ENCODE measurements at places on chromosomes 2 and 18.

GRCh38 chr2:47652061-47652690 is 130.8 kb upstream of the MSH6 start:
- no peak overlapping the region for H3K4me3 ChIP-seq
- H3K36me3 ChIP-seq, result no peaks in the 10 kb centered on the region
- peaks cover 21% of the 10 kb centered on the region for H3K4me1 ChIP-seq

- no peaks in the 10 kb centered on the region for H3K27me3 ChIP-seq
- H3K27ac ChIP-seq, result no peak overlapping the region
- H3K4me1 ChIP-seq, result peaks cover 2% of the 10 kb centered on the region
- H3K36me3 ChIP-seq, result no peaks in the 10 kb centered on the region
- H3K4me3 ChIP-seq, result no peak overlapping the region
Observed at GRCh38 chr2:37771600-37772088, 100.2 kb upstream of the CDC42EP3 start.

DNA sequence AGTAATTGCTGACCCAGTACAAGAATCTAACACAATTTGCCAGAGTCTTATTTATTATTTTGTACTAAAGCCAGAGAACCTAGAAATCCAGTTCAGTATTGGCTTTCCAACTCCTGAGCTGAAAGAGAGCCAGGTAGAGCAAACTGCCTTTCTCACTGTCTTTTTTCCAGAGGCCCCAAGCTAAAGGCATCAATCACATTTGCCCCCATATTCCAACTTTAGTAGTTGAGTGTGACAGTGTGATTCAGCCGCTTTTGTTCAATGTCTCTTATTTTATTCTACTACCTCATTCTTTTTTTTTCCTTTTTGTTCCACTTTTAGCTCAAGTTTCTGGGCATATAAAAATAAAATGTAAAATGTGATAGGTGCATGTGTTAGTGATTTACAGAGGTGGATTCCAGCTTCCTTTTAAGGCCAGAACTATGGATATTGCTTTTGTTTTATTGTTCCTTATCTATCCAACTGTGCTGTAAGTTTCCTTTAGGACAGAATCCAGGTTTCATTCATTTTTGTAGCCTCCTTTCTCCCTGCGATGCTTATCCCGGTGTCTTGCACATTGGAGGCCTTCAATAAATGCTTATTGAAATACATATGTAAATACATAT is 153.0 kb downstream of the ZEB2 start:
- DNase-seq, result no peak
- no peak overlapping the region for H3K4me3 ChIP-seq
- no peaks in the 10 kb centered on the region for H3K27me3 ChIP-seq
- H3K36me3 ChIP-seq, result no peaks in the 10 kb centered on the region
- no peak overlapping the region for H3K27ac ChIP-seq
- peaks cover 4% of the 10 kb centered on the region for H3K4me1 ChIP-seq

DNA sequence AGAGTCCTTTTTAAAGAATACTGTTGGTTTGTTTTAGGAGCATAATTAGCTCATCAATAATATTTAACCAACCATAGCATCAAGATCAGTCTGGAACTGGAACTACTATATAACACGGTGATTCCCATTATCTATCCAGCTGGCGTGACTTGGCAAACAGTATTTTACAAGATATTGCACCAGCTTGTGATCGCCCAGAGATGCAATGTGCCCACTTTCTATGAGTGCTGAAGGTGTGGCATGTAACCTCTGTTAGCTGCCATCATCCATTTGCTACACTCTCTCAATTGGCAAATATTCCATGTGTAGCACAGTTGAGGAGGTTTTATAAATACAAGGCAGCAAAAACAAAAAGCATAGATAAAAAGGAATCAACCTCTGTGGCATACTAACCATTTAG is 64.9 kb downstream of the FIGN start:
- no peak overlapping the region for H3K4me3 ChIP-seq
- no peak overlapping the region for H3K27ac ChIP-seq
- no peaks in the 10 kb centered on the region for H3K27me3 ChIP-seq
- no peaks in the 10 kb centered on the region for H3K4me1 ChIP-seq

GRCh38 chr18:35524226-35524625 is 26.5 kb upstream of the INO80C start:
- H3K36me3 ChIP-seq, result no peaks in the 10 kb centered on the region
- no peak overlapping the region for H3K4me3 ChIP-seq
- no peaks in the 10 kb centered on the region for H3K27me3 ChIP-seq
- no peak for DNase-seq

- no peak for DNase-seq
- no peaks in the 10 kb centered on the region for H3K36me3 ChIP-seq
- no peak overlapping the region for H3K4me3 ChIP-seq
- no peaks in the 10 kb centered on the region for H3K27me3 ChIP-seq
- no peak overlapping the region for H3K27ac ChIP-seq
Observed at GRCh38 chr2:105005181-105005951, 32.5 kb upstream of the MRPS9 start.

- H3K27ac ChIP-seq, result no peak overlapping the region
- no peaks in the 10 kb centered on the region for H3K36me3 ChIP-seq
- no peak overlapping the region for H3K4me3 ChIP-seq
- no peaks in the 10 kb centered on the region for H3K27me3 ChIP-seq
Observed at GRCh38 chr2:217361483-217361880, 501.6 kb upstream of the TNP1 start.

Measured in endodermal cell (in vitro differentiated cells).